ENCODE measurements at places on chromosomes 11 and 22.

- peak; percentile 90 for DNase-seq
Measured at GRCh38 chr11:128318856-128319474, 268.4 kb downstream of the ETS1 start.

- DNase-seq = no peak
Measured at GRCh38 chr11:78647986-78648875, 73.6 kb upstream of the NARS2 start.

DNA sequence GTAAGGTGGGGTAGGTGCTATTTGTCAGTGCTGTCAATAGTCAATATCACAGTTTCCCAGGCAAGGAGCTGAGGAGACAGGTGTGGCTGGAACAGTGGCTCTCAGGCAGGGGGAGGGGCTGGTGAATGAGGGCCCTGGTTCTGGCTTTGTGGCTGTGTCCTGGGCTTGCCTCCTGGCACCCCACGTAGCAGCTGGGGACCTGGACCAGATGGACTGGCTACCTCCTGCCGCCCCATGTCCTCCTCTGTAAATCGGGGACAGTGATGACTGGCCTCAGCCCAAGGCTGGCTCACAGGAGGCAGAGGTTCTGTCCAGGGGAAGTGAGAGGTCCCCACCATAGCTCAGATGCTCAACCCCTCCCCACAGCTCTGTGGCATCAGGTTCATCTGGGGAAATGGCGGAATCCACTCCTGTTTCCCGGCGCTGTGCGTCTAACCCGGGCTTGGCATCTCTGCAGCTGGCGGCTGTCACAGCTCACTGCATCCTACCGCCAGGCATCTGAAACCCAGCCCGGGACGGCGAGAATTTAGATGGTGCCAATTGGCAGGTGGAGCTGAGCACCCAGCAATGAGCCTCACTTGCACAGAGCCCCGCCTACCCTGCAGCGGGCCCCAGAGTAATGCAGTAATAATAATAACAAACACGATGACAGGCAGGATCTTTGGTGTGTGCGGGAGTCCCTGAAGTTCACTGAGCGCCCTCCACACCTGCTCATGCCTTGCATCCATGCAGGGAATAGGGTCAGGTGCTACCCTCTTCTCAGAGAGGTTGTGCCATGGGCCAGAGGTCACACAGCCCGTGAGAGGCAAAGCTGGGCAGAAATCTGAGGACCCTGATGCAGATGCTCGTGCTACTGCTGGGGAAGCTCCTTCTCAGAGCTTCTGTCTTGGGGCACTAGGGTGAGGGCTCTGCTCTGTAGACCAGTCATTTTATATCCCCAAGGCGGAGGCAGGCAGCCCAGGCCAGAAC is 27.8 kb upstream of the SHISAL1 start:
- no peak for DNase-seq

DNA sequence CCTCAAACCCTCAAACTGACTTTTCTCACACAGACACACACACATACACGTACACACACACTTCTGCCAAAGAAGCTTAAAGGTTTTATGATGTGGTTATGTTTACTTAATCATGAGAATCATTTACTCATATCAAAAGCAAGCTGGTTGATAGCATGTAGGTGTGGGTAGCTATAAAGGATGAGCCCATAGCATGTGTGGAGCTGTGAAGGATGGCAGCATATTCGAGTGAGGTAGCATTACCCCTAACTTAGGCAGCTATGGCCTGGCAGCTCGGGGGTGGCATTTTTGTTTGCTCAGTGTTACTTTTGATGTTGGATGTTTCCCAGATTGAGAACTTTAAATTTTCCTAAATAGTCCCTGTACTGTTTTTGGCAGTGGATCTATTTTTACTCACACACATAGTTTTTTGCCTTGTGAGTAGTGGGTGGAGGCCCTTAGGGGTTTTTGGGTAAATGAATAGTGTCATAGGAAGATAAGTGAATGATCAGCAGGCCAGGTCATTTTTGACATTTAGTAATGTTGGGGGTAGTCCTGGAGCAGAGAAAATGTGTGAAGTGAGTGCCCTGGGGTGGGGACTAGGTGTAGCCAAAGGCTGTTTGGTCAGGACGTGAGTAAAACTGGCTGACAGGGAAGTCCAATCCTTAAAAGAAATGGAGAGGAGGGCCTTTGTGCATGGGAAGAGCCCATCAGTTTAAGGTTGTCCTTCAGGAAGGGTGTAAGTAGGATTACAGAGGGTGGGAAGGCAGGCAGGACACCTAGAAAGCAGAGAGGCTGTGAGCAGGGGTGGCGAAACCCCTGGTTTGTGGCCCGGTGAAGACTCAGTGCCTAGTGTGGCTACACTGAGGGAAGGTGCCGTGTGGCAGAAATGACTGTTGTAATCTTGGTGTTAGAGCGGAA is 7.1 kb downstream of the YWHAH start:
- no peak for DNase-seq

DNA sequence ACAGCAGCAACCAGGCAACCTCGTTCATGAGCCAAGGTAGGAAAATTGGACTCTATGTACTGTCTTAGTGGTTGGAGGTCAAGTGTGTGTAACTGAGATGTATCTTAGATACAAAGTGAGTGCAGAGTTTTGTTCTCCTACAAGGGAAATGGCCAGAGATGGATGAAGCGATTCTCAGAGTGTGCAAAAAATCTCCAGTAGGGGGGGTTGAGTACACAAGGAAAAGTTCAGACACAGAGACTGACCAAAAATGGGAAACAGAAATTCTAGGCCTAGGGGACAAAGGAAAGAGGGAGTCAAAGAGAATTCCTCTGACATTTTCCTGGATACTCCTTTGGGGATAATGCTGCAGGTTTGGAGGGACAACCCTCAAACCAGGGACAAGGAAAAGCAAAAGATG is 38.2 kb upstream of the OR5AK2 start:
- no peak for DNase-seq

DNA sequence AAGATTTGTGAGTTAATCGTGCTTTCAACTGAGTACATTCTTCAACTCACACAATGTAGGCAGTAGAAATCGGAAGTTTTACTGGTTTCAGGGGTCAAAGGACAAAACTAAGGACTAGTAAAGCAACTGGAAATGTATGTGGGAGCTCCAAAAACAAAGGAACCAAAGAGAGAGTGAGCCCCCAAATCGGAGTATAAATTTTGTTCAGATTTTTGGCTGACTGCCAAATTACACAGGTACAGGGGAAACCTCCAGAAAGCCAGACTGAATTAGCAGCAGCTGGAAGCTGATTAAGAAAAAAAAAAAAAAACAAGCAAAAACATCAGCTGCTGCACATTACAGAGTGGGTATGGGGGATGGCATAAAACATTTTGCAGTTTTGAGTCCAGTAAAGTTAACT is 75.2 kb upstream of the GNAZ start:
- DNase-seq = no peak

DNA sequence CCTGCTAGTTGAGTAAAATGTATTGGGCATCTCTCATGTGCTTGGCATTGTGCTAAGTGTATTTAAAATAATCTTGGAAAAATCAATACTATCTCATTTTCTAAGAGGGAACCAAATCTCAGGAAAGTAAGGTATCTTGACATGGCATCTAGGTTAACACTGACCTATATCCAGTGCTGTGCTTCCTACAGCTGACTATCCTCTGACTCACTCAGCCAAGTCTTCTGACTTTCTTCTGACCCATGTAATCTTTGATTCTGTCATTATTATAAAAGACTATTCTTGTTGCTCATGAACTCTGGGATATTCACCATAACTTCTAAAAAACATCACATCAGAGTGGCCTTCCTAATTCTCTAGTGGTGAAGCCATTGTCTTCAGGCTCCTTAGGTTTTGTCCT is 304.1 kb upstream of the TENM4 start:
- DNase-seq = no peak

GRCh38 chr22:35375031-35375430 is 5.9 kb upstream of the HMOX1 start:
- DNase-seq = no peak

- DNase-seq = no peak
Measured at GRCh38 chr22:39474351-39475111, 17.7 kb downstream of the MGAT3 start.

GRCh38 chr11:62602141-62603071 is 741 bp upstream of the MTA2 start:
- DNase-seq = peak; percentile 21

GRCh38 chr11:80284946-80285785 is 844.3 kb upstream of the TENM4 start:
- DNase-seq = no peak

DNA sequence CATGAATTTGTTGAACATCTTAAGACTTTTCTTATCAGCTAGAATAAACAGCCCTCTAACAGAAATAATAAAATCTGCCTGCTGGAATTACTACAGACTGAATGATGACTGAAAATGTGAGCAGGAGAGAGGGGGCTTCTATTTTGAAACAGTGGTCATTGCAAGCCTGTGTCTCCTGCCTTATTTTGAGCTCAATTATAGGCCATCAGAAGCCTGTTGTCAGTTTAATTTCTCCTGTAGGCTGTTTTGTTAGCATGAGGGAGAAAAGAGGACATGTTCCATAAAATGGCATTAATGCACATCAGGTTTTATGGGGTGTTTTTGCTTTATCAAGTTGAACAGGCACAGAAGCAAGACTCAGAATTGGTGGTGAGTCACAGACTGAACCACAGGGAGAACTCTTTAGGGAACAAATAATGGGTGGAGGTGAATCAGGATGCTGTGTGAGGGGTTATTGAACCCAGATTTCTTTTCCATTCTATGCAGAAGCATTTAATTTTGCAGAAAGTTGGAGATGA is 129.1 kb downstream of the PARVA start:
- DNase-seq = no peak

GRCh38 chr11:132821014-132821413 is 711.3 kb downstream of the OPCML start:
- DNase-seq = no peak

GRCh38 chr11:68298659-68299516 is 13.5 kb upstream of the LRP5 start:
- DNase-seq = no peak

GRCh38 chr11:64358907-64359711 is at the start of gene RPS6KA4:
RPS6KA4 (plus strand) TSS chr11:64359162; CDS start chr11:64359236, 74 bp downstream.
- DNase-seq = peak; percentile 22

GRCh38 chr11:118903204-118904015 is 19.7 kb downstream of the CXCR5 start:
- no peak for DNase-seq

DNA sequence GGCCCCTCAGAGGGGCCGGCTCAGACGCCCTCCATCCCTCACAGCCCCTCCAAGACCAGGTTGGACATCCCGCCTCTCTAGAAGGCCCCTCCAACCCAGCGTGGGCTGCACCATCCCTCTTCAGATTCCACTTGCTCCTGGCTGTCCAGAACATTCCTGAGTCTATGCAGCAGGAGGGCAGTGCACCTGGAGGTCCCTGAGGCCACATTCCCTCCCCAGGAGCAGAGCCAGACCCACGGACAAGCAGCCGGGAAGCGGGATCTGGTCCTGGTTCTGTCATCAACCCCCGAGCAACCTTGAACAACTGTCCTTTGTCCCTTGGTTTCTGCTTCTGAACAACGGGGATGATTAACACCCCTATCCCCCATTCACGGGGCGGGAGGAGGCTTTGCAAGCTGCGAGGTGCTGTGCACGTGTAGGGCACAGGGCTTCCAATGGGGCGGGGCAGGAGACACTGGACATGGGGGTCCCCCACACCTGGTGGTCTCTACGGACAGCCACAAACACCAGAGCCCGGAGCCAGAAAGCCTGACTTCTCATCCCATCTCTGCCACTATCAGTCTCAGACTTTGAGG is 13.2 kb upstream of the PDGFB start:
- no peak for DNase-seq

DNA sequence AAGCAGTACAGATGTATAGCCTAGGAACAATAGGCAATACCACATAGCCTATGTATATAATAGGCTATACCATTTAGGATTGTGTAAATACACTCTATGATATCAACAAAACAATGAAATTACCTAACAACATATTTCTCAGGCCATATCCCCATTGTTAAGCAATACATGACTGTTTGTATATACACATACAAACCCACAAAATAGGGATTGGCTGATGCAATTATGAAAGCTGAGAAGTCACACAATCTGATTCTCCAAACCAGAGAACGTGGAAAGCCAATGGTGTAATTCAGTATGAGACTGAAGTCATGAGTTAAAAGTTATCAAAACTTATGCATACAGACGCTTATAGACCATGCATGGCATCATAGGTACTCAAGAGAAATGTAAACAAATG is 700.1 kb upstream of the RAG2 start:
- no peak for DNase-seq

- DNase-seq = no peak
Measured at GRCh38 chr22:47957649-47958048, 1195.2 kb downstream of the TBC1D22A start.

GRCh38 chr22:41951898-41952474 is at the start of gene SMIM45:
SMIM45 (plus strand) TSS chr22:41952150.
- DNase-seq = no peak

DNA sequence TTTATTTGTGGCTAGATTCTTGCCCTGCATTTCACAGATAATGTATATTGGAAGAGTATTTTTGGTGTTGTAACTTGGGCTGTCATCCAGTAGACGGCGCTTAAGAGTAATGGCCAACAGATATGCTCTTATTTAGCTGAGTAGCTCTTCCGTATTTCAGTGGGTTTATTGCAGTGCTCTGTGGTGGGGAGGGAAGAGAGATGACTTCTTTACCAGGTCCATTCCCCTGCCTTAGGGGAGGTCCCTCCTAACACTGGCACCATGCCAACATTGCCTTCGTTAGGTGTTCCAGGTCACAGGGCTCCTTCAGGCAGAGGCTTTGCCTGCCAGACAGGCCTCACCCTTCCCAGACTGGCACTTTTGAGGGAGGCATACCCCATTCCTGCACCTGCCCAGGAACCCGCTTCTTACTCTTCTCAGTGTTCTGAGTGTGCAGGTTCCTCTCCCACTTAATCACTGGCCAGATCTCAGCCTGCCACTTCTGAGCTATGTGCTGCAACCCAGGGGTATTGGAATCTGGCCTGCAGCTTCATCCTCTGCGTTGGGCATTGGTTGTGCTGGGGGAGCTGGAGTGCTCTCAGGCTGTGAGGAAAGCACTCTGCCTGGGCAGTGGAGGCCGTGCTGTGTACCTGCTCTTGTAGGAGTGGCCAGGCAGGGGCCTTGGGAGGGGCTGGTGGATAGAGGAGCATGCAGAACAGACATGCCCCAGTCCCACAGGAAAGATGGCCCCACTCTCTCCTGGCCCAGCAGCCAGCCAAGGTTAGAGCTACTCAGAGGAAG is 29.4 kb upstream of the SLN start:
- peak; percentile 1 for DNase-seq

DNA sequence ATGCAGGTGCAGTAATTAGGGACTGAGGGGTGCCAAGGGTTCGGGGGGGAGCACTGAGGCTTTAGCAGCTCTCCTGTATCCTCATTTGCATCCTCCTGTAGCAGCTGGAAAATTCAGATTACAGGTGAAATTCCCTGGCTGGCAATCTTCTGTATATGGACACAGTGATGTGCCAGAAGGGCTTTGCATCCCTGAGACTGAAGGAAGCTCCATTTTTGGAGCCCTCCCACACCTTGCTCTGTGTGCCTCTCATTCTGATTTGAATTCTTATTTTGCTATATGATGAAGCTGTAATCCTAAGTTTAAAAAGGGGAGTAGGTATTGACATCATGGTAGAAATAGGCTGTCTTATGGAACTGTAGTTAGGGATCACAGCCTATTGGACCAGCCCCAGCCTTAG is 46.6 kb downstream of the SCN3B start:
- no peak for DNase-seq

All from CD4-positive, alpha-beta T cell treated with Interferon alpha-2 for 1 hour (primary cell).